ENCODE measurements at places on chromosomes 5 and 9. TPM values are rescaled to one million over a fixed set of nuclear protein-coding genes. Genes with fewer than 3 reads are reported as not detected.
A peak's percentile ranks its signal among the peaks of the same experiment; 100 is the strongest.

DNA sequence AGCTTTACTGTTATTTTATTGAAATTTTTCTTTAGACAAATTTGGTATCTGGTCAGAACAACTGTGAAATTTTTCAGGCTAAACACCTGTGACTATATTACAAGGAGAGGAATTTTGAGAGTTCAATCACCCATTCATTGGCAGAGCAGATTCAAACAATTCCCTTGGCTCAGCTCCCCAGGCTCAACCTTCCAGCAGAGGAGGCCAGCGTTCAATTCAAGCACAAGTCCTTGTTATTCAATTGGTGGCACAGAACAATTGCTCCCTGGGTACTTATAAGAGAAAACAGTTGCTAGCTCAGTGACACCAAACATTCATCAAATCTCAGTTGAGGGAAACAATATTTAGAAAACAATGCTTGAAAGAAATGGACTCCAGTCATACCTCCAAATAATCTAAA is 83.3 kb downstream of the SUSD1 start:
- DNase-seq, result no peak
- H3K27ac ChIP-seq, result no peak overlapping the region
- no peak overlapping the region for H3K4me3 ChIP-seq
- no peaks in the 10 kb centered on the region for H3K36me3 ChIP-seq

GRCh38 chr9:86098824-86099700 is at the start of gene GOLM1:
TSS of gene GOLM1 (minus strand) at chr9:86099558. CDS start at chr9:86079320, 20,238 bp downstream.
- no peaks in the 10 kb centered on the region for H3K27me3 ChIP-seq
- DNase-seq, result no peak
- H3K36me3 ChIP-seq, result no peaks in the 10 kb centered on the region
- peak within 1 kb of the TSS; percentile 79 for H3K27ac ChIP-seq

DNA sequence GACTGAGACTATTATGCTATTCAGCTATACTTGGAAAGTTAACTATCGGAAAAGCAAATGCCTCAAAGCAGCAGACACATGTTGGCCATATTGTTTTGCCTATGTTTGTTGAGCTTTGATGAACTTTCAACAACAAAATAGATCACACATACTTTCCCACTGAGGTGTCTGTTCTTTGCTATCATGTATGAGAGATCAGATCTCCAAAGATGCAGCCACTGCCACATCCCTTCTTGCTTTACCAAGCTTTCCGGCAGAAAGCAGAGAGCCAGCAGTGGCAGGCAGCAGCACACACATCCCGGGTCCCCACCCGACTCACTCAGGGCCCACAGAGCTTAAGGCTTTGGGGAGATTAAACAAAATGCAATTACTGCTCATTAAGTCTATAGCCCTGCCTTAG is 18.8 kb downstream of the ZBTB5 start:
- DNase-seq, result no peak
- H3K27me3 ChIP-seq, result no peaks in the 10 kb centered on the region
- peaks cover 20% of the 10 kb centered on the region for H3K36me3 ChIP-seq
- no peak overlapping the region for H3K27ac ChIP-seq
- H3K4me1 ChIP-seq, result no peaks in the 10 kb centered on the region

- peak; percentile 75 for DNase-seq
- H3K27me3 ChIP-seq, result no peaks in the 10 kb centered on the region
- H3K4me3 ChIP-seq, result no peak overlapping the region
- H3K36me3 ChIP-seq, result no peaks in the 10 kb centered on the region
- peaks cover 8% of the 10 kb centered on the region for H3K4me1 ChIP-seq
Observed at GRCh38 chr9:111094433-111094924, 56.2 kb upstream of the LPAR1 start.

DNA sequence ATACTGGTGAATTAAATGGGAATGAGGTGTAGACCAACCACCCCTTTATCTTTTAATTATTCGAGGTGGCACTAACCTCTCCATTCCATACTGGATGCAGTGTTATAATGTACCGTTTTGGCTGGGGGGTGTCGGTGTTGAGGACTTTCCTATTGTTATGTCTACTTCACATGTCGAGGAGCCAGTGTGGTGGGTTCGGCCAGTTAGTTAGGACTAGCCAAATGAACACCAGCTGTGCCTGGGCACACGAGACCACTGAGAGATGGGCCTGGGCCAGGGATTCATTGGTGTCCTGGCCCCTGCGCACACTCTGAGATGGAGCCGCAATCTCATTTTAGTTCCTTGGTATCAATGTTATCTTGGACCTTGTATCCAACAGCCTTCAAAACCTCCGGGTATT is 186.2 kb downstream of the CACNA1B start:
- no peak overlapping the region for H3K27ac ChIP-seq
- no peak overlapping the region for H3K4me3 ChIP-seq

GRCh38 chr5:101976933-101977332 is 319.2 kb downstream of the SLCO4C1 start:
- no peaks in the 10 kb centered on the region for H3K27me3 ChIP-seq
- no peaks in the 10 kb centered on the region for H3K4me1 ChIP-seq
- no peaks in the 10 kb centered on the region for H3K36me3 ChIP-seq
- H3K27ac ChIP-seq, result no peak overlapping the region

GRCh38 chr9:133137451-133138231 is 16.6 kb upstream of the RALGDS start:
- H3K4me3 ChIP-seq, result no peak overlapping the region
- H3K4me1 ChIP-seq, result peaks cover 25% of the 10 kb centered on the region
- no peaks in the 10 kb centered on the region for H3K36me3 ChIP-seq
- DNase-seq, result no peak
- H3K27me3 ChIP-seq, result no peaks in the 10 kb centered on the region

RORB gene
- total RNA-seq, result 0.21 TPM

PIP5K1B gene
- total RNA-seq, result 0.85 TPM

- no peak overlapping the region for H3K4me3 ChIP-seq
- no peaks in the 10 kb centered on the region for H3K4me1 ChIP-seq
- H3K36me3 ChIP-seq, result no peaks in the 10 kb centered on the region
- no peak overlapping the region for H3K27ac ChIP-seq
- no peaks in the 10 kb centered on the region for H3K27me3 ChIP-seq
Observed at GRCh38 chr9:117121316-117121715, 293.5 kb downstream of the ASTN2 start.

SPINK4 gene
- total RNA-seq, result not detected

JAKMIP2 gene
- total RNA-seq, result not detected

GPR21 gene
- 5.7 TPM for total RNA-seq

DNA sequence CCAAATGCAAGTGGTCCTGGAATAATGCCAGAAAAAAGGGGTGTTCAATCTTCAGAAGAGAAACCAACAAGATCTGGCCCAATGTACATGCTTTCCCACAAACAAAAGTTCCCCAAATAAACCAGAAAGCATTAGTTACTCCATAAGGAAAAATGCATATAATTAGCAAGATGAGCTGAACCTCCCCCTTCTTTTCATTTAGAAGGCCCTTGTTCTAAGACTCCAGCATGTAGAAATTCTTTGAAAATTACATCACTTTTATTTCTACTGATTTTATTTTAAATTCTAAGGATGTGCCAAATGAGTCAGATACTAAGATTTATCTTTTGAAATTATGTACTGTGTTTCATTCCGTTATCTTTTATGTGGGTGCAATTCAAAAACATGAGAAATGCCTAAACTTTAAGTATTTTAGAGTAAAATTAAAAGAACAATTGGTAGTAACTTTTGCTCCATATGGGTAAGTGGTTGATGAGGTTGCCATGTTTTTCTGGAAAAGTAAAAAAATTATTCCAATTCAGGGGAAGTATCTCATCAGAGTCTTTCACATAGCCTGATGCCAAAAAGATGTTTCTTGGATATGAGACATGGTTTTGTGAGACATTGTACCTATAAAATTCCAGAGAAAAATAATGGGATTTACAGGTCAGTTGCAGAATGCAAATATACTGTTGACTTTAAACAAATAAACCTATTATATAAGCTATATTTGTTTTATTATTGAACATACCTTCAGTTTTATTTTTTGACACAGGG is 106.5 kb upstream of the CCDC112 start:
- no peaks in the 10 kb centered on the region for H3K27me3 ChIP-seq
- no peaks in the 10 kb centered on the region for H3K4me1 ChIP-seq
- no peaks in the 10 kb centered on the region for H3K36me3 ChIP-seq
- DNase-seq, result no peak
- H3K27ac ChIP-seq, result no peak overlapping the region

DNA sequence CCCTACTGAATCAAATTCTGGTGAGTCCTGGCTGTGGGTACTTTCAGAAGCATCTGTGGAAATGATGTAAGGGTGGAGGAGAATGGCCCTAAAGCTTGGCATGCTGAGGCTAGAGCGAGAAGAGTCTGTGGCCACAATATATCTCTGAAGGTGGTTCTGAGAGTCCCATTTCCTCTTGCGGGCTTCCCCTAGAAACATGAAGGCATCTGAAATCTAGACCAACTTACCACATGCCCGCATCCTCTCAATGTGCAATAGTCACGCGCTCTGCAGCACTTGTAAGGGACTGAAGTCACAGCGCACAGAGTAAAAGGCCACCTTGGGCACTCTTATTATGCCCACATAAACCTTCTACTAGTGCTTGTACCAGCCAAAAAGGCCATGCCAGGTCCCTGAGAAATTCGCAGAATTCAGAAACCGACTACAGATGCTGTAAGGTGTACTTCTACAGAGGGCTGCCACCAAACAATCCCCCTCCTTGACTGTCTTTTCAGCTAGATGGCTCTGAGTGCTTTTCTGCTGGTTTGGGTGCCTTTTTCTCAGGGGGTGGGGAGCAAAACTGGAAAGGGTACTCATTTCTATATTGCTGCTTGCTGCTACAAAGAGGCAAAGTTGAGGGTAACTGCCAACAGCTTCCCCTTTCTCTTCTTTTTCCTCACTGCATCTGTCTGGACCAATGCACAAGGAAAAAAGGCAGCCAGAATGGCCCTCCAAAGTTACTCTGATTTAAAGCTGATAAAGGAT is 107.3 kb downstream of the ZDHHC21 start:
- H3K36me3 ChIP-seq, result no peaks in the 10 kb centered on the region
- H3K27ac ChIP-seq, result no peak overlapping the region
- DNase-seq, result no peak
- H3K4me1 ChIP-seq, result no peaks in the 10 kb centered on the region
- no peaks in the 10 kb centered on the region for H3K27me3 ChIP-seq
- no peak overlapping the region for H3K4me3 ChIP-seq

BTNL8 gene
- total RNA-seq, result not detected

RAPGEF1 gene
- 95.5 TPM for total RNA-seq

- no peak overlapping the region for H3K27ac ChIP-seq
- H3K4me1 ChIP-seq, result no peaks in the 10 kb centered on the region
- no peaks in the 10 kb centered on the region for H3K36me3 ChIP-seq
- no peak for DNase-seq
- H3K27me3 ChIP-seq, result no peaks in the 10 kb centered on the region
Observed at GRCh38 chr5:37889612-37890317, 49.9 kb upstream of the GDNF start.

- H3K4me1 ChIP-seq, result no peaks in the 10 kb centered on the region
- H3K4me3 ChIP-seq, result no peak overlapping the region
- no peak for DNase-seq
- no peaks in the 10 kb centered on the region for H3K27me3 ChIP-seq
- H3K36me3 ChIP-seq, result no peaks in the 10 kb centered on the region
Observed at GRCh38 chr5:35679357-35679756, 61.7 kb downstream of the SPEF2 start.

AK1 gene
- 64.5 TPM for total RNA-seq

GRCh38 chr5:61419106-61419505 is 87.0 kb downstream of the ZSWIM6 start:
- H3K27ac ChIP-seq, result no peak overlapping the region
- no peak for DNase-seq
- H3K4me3 ChIP-seq, result no peak overlapping the region
- H3K4me1 ChIP-seq, result no peaks in the 10 kb centered on the region

GRCh38 chr9:105921057-105921726 is 226.9 kb downstream of the TMEM38B start:
- no peaks in the 10 kb centered on the region for H3K27me3 ChIP-seq
- H3K27ac ChIP-seq, result no peak overlapping the region
- no peaks in the 10 kb centered on the region for H3K4me1 ChIP-seq
- no peak for DNase-seq
- H3K4me3 ChIP-seq, result no peak overlapping the region

DNA sequence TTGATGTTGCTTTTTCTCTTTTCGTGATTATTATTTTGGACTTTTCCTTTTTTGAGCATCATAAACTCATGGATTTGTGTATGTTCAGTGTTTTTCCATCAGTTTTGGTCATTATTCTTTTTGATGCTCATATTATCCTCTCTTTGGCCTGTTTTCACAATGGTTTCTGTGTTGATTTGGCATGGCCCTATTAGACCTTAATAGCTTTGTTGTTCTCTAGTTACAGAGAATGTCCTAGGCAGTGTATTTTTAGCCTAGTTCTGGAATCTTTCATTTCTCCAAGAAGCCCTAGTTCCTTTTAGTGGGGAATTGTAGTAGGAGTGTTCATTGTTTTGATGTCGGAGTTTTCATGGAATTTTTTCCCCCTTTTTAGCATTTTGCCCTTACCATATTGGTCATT is 41.3 kb upstream of the ROPN1L start:
- DNase-seq, result no peak
- peak overlapping the region; percentile 35 for H3K27ac ChIP-seq
- H3K4me3 ChIP-seq, result no peak overlapping the region
- H3K4me1 ChIP-seq, result no peaks in the 10 kb centered on the region
- peaks cover 38% of the 10 kb centered on the region for H3K36me3 ChIP-seq

DNA sequence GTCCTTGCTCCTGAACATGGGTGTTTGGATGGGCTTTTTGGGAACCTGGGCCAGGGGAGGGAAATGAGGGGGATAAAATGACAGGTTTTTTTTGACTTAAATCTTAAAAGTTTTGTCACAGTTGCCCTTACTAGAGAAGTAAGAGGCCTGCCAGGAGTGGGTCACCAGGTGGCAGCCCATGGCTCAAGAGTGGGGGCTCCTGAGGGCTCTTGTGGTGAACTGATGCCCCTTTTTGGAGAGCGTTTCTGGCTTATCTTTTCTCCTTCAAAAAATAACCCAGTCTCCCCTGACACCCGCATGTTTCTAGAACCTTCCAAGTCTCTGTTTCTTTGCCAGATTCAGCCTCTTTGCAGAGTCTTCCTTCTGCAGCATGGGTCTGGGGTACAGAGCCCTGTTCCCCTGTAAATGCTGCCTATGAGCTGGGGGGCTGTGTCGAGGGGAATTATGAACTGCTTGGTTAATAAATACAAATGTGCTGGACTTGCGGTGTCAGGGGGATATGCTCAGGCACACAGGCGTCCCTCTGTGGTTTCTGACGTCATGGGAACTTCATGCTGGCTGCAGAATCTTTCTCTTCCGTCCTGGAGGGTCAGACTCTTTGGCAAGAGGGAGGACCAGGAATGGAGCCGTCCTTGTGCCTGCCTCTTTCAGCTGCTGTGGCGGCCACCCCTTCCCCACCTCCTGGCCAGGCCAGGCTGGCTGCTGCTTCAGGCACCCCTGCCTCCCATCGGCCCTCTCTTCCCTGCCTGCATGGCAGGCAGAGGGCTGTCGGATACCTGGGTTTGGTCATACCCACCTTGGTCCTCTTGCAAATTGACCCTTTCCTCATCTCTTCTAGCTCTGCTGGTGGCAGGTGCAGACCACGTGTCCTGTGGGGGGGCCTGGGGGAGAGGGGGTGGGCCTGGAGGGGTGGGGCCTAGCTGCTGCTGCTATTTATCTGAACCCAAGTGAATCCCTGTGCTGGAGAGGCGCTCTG is 30.1 kb downstream of the PTPA start:
- DNase-seq, result no peak
- peaks cover 5% of the 10 kb centered on the region for H3K36me3 ChIP-seq
- H3K27me3 ChIP-seq, result no peaks in the 10 kb centered on the region
- H3K4me1 ChIP-seq, result peaks cover 61% of the 10 kb centered on the region
- peak overlapping the region; percentile 41 for H3K4me3 ChIP-seq
- peak overlapping the region; percentile 98 for H3K27ac ChIP-seq

GRCh38 chr9:98248737-98249474 is 6.5 kb downstream of the TBC1D2 start:
- H3K36me3 ChIP-seq, result peaks cover under 1% of the 10 kb centered on the region
- no peaks in the 10 kb centered on the region for H3K4me1 ChIP-seq
- no peaks in the 10 kb centered on the region for H3K27me3 ChIP-seq
- H3K27ac ChIP-seq, result peak overlapping the region; percentile 23
- H3K4me3 ChIP-seq, result no peak overlapping the region
